ENCODE measurements at places on chromosomes 2 and 18.

GRCh38 chr2:70450641-70451250 is 102.9 kb downstream of the TGFA start:
- no peak for DNase-seq

DNA sequence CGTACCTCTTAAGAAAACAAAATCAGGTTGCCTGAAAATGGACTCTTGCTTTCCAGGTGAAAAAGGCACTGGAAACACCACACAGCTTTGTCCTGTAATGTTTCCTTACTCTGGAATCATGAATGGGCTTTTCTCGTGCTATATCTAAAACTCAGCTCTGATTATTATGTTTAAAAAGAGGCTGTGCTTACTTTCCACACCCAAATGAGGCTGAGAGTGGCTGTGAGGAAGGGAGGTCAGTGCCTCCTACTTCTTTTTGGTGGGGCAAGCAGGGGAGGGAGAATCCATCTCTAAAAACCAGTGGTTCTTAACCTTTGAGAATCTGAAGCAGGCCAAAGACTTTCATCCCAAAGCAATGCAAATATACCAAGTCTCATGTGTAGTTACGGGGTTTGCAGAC is 148.6 kb downstream of the FAM210A start:
- no peak for DNase-seq

GRCh38 chr2:23323917-23324680 is 60.9 kb upstream of the KLHL29 start:
- no peak for DNase-seq

DNA sequence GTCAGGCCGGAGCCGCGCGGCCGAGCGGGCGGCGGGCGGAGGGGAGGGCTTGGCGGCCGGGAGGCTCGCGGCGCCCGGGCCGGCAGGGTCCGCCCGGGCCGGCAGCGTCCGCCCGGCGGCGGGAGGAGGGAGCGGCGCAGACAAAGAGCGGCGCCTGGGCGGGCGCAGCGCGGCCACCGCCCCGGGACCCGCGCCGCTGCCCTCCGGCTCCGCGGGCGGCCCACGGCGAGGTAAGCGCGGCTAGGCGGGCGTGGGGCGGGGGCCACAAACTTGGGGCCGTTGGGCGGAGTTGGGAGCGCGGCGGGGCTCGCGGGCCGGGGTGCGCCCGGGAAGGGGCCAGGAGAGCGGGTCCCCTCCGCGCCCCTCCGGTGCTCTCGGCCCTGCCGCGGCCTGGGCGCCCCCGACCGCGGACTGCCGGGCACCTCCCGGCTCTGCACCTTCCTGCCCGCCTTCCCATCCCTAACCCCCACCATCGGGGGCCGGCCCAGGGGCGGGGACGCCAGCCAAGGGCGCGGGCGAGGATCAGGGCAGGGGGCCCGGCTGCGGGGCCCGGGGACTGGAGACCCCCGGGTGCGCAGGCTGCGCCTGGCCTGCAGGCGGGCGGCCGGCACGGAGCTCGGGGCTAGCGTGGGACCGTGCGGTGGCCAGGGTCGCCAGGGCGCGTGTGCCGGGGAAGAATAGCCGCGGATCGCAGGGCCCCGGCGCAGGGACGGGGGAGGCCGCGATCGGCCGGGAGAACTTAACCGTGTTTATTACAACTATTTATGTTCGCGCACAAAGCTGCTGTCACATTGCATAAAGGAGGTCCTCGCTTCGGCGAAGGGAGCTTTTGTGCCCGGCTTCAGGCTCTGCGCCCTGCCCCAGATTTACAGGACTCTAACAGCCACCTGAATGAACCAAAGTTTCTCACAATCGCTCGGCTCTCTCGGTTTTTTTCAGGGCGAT is at the start of gene NCK2:
TSS of gene NCK2 (plus strand) at position 4 of the 945 bp plus-strand sequence. CDS start 110,152 bp downstream, outside the sequence.
- no peak for DNase-seq

Measured in GDM1 (cell line).